Stimulated activated CD8-positive, alpha-beta memory T cell treated with anti-CD3 and anti-CD28 coated beads, Interleukin-7, amount 100 ng/mL, for 1 hour (primary cell): ENCODE measurements at places on chromosomes 4 and X.

DNA sequence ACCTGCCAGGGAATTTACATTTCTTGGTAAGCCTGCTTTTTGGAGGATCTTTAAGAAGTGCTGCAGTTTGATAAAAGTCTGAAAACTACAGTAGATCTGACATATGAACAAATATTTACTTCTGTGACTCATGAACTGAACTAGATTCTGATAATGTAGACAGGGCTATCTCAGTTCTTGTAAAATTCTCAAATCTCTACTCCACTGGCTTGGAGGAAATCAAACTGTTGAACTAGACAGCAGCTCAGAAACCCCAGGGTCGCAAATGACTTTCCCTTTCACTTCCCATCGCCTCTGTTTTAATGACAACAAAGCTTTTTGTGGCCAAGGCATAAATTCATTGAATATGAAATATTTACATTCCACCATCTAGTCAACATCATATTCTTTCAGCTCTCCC is 15.4 kb upstream of the OCIAD1 start:
- DNase-seq = no peak

DNA sequence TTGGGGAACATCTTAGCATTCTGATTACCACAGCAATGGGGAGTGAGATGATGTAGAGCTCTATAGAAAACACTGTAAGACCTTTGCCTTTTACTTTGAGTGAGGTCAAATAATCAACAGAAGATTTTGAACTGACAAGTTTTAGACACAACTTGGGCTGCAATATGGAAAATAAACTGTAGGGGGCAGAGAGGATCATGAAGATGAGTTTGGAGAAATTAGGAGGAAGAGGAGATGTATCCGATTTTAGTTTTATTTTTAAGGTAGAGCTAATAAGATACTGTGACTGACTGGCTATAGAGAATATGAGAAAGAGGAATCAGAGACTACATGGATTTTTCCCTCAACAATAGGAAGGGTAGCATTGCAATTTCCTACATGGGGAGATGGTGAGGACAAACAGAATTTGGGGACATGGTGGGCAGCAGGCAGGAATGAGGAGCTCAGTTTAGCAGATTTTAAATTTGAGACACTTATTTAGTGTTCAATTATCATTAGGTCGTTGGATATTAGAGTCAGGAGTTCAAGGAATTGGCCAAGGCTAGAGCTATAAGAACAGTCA is 563.1 kb downstream of the INPP4B start:
- DNase-seq = no peak

- DNase-seq = no peak
Observed at GRCh38 chrX:119871245-119871598, 311 bp downstream of the RNF113A start.

DNA sequence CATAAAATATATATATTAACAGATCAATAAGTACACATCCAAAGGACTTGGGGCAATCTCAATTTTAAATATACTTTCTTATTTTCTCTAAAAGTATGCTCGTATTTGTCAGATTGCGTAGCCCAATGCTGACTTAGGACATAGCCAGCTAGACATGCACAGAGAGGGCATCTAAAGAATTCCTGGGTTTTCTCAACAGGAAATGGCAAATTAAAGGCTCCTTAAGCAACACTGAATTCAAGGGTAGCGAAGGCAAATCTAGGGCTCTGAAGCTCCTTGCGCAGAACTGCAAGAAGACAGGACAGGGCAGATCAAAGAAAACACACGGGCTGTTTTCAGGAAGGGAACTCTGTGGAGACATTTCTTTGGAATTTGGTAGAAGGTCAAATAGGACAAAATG is 94.6 kb upstream of the FTHL17 start:
- no peak for DNase-seq

GRCh38 chrX:142250502-142250901 is 45.4 kb upstream of the MAGEC2 start:
- no peak for DNase-seq

- no peak for DNase-seq
Observed at GRCh38 chrX:104430742-104431119, 135.3 kb upstream of the IL1RAPL2 start.

GRCh38 chrX:155761185-155761584 is 120.0 kb upstream of the VAMP7 start:
- DNase-seq = no peak

DNA sequence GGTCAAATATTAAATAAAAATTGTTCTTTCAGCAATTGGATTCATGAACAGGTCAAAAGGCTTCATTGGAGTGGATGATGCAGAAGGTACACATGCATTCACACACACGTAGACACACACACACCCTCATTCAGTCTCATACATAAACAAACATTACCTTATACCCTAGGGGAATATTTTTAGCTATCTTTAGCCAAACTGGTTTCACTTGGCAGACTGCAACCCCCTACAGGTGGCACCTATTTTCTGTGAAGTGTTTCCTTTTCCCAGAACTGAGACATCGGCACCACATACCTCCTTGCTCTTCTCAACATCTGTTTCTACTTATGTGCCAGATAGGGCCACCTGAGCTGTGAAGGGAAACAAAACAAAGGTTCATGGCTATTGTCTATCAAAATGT is 18.5 kb upstream of the KDR start:
- no peak for DNase-seq

- DNase-seq = no peak
Observed at GRCh38 chr4:2591189-2591588, 54.7 kb downstream of the FAM193A start.

- DNase-seq = no peak
Observed at GRCh38 chr4:152979731-152980330, 43.7 kb downstream of the FHDC1 start.

DNA sequence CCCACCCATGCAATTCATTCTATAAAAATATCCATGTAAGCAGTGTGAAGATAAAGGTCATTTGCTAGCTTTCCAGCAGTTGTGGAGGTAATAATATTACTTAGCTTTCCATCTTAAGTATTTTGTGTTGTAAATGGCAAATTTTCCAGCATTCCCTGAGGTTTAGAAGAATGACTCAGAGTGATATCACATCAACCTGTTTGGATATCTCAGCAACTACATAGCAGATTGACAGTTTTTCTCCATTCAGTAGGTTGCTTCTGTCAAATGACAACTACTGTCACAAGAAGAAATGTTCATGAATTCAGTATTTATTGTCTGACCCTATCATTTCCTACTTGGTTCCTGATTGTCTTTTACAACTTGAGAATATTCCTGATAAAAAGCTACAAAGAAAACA is 434.9 kb upstream of the GALNTL6 start:
- no peak for DNase-seq

- no peak for DNase-seq
Observed at GRCh38 chr4:79651456-79651855, 243.4 kb upstream of the GK2 start.

DNA sequence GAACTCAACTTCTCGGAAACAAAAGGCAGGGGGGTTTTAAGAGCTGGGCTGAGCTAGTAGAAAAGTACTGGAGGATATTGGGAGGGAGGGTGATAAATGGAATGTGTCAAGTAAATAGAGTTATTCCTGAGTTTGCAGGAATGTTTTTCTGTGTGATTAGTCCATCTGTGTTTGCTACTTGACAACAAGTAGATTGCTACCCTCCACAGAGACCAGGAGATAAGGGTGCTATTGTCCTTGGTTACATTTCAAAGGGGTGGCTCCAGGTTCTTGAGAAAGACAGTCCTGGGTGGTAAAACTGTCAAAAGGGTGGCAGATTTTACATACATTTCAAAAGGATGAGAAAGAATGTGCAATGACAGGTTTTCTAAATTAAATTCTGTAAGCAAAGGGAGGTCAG is 181.2 kb upstream of the PPP3CA start:
- DNase-seq = no peak

GRCh38 chrX:11100281-11101035 is 10.7 kb upstream of the HCCS start:
- no peak for DNase-seq

DNA sequence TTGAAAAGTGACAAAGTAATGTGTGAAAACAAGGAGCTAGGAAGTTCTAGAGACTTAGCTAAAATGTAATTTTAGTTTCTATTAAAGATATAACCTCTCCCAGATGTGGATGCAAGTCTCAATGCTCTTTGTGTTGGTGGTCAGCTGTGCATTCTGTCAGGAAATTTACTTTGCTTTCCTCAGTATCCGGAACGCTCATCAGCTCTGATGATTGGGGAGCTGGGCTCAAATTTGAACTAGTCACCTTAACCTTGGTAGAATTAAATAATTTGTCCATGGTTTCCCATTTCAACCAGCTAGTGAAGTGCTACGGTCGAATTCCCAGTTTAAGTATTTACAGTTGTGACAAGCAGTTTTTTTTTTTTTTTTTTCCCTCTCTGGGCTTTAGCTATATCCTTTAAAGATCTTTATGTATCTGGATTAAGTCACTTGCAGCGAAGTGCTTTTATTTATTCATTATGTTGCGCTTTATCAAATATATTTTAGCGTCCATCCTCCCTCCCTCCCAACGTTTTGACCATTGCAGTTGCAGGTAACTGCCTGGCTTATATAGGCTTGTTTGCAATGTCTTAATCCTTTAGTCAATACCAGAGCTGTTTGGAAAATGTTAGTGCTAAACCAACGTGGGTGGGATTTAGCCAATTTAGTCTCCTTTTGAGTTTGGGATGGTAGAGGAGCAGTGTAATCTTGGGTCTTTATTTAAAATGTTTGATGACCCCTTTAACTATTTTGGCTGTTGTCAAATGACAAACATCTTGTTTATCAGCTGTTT is 2.1 kb downstream of the OGT start:
- DNase-seq = no peak

DNA sequence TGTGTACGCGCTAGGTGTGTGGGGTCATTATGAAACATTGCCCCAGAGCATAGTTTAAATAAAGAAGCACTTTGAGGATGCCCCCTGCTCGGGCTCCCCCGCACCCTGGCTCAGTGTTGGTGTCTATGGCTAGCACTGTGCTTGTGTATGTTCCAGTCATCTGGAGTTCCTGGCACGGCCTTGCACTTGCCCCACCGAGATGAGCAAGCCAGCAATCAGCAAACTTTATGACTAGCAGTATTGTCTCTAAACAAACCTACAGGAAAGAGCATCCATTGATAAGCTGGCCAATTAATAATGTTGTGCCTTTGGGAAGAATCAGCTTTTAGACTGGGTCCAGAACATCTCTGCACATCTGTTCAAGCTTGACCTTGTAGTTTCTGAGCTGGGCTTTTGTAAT is 707 bp upstream of the SHROOM4 start:
- DNase-seq = no peak

DNA sequence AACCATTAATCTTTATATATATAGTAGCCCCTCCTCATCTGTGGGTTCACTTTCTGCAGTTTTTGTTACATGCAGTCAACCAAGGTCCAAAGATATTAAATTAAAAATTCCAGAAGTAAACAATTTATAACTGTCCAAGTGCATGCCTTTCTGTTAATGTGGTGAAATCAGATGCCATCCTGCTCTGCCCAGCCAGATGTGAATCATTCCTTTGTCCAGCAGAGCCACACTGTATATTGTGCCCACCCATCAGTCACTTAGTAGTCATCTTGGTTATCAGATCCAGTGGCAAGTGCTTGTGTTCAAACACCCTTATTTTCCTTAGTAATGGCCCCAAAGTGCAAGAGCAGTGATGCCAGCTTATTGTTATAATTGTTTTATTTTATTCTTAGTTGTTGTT is 17.2 kb upstream of the PRDM5 start:
- DNase-seq = no peak
